NCI-H2081 treated with DMSO at 0.1 percent for 48 hours (cell line): ENCODE measurements at places on chromosomes 5 and 9.

DNA sequence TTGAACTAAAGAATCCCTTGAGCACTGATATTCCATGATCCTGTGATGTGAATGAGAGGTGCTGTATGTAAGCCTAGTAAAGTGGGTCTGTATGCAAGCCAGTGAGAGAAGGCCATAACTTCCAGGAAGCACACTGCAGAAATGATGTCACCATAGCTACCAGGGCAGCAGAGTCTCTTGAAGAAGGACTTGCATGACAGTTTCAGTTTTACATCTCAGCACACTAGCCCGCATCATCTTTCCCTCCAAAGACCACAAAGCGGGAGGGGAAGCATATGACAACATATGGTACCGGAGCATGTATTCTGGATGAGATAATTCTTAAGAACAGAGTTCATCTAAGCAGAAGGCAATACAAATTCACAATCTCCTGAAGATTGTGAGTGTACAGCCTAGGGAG, 37.6 kb upstream of the MAST4 start:
- DNase-seq, result no peak

DNA sequence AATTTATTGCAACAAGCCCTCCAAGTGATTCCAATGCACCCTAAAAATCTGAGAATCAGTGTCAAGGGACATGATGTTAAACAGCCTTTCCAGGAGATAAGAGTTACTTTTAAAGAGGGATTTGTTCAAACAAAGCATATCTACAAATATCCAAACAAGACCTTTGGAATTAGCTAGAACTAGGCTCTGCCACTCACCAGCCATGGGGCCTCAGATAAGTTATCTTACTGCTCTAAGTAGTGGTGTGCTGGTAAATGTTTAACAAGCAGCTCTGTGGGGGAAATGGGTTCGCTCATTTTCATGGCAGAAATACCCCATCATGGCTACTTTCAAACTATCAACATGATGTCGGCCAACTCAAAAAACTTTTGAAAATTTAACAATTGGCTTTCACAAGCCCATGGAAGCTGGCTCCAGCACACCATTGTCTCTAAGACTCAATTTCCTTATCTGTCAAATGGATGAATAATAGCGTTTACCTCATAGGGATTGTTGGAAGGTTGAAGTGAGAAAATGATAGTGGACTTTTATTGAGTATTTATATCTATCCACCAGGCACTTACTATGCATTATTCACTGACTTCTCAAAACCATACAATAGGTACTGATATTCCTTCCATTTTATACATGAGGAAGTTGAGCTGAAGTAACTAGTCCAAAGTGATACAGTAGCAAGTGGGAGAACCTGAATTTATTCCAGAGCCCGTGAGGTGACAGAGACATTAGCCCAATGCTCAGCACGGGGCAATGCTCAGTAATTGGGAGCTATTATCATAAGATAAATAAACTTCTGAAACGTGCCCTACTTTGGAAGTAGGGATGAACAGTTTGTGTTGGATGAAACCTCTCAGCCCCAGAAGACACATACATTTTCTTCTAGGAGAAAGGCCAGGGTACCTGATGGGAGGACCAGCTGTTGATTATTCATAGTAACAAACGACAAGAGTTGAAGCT, 43.2 kb downstream of the SH3RF2 start:
- DNase-seq, result no peak

GRCh38 chr9:115525111-115526058, 407.4 kb upstream of the TNC start:
- no peak for DNase-seq

- no peak for DNase-seq
Observed at GRCh38 chr5:53359916-53360517, 120.4 kb upstream of the FST start.

- DNase-seq, result no peak
Observed at GRCh38 chr9:71853084-71853483, 57.9 kb downstream of the ABHD17B start.

- DNase-seq, result no peak
Observed at GRCh38 chr5:133895979-133896845, 72.2 kb downstream of the C5orf15 start.

GRCh38 chr5:170450061-170450669, 53.7 kb upstream of the KCNIP1 start:
- no peak for DNase-seq
